ENCODE measurements at places on chromosomes 13 and 19. TPM values are rescaled to one million over a fixed set of nuclear protein-coding genes. Genes with fewer than 3 reads are reported as not detected.

- no peak overlapping the region for H3K27ac ChIP-seq
- peaks cover 8% of the 10 kb centered on the region for H3K27me3 ChIP-seq
- DNase-seq: no peak
- no peak overlapping the region for H3K4me3 ChIP-seq
- no peaks in the 10 kb centered on the region for H3K4me1 ChIP-seq
Measured at GRCh38 chr13:43195551-43195950, 172.2 kb downstream of the DNAJC15 start.

- no peaks in the 10 kb centered on the region for H3K4me1 ChIP-seq
- H3K4me3 ChIP-seq: no peak overlapping the region
- H3K36me3 ChIP-seq: no peaks in the 10 kb centered on the region
- no peak for DNase-seq
Measured at GRCh38 chr13:111861766-111862366, 205.1 kb upstream of the SOX1 start.

DNA sequence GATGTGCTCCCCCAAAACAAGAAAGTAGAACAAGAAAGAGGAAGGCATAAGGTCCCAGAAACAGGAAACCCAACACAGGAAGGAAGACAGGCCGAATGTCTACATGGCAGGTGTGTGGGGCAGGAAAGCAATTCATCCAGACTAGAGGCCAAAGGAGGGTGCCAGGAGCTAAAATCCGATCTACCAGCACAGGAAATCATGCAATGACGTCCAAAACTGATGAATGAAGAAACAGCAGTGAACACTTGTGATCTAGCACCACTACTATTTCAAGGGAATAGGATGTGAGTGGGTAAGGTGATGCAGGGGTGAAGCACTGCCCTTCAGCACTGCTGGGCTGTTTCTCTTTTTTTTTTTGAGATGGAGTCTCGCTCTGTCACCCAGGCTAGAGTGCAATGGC lies 59.1 kb downstream of the DOCK9 start:
- H3K4me1 ChIP-seq: peaks cover 7% of the 10 kb centered on the region
- H3K27ac ChIP-seq: no peak overlapping the region
- no peak overlapping the region for H3K4me3 ChIP-seq
- H3K36me3 ChIP-seq: peaks cover 26% of the 10 kb centered on the region

The FSD1 gene
- total RNA-seq: 1.0 TPM

GRCh38 chr19:48842789-48843162 lies 6.5 kb upstream of the HSD17B14 start:
- H3K27ac ChIP-seq: no peak overlapping the region
- peak; percentile 67 for DNase-seq
- no peak overlapping the region for H3K4me3 ChIP-seq
- H3K4me1 ChIP-seq: no peaks in the 10 kb centered on the region
- H3K36me3 ChIP-seq: no peaks in the 10 kb centered on the region

GRCh38 chr13:84487752-84488151 lies 605.5 kb upstream of the SLITRK1 start:
- no peaks in the 10 kb centered on the region for H3K36me3 ChIP-seq
- no peaks in the 10 kb centered on the region for H3K27me3 ChIP-seq
- no peaks in the 10 kb centered on the region for H3K4me1 ChIP-seq
- no peak overlapping the region for H3K4me3 ChIP-seq
- H3K27ac ChIP-seq: no peak overlapping the region

GRCh38 chr19:55437410-55437809 lies 5.7 kb downstream of the SHISA7 start:
- H3K4me1 ChIP-seq: peaks cover 19% of the 10 kb centered on the region
- no peak overlapping the region for H3K4me3 ChIP-seq
- H3K27me3 ChIP-seq: peaks cover 19% of the 10 kb centered on the region
- no peak overlapping the region for H3K27ac ChIP-seq
- no peak for DNase-seq

DNA sequence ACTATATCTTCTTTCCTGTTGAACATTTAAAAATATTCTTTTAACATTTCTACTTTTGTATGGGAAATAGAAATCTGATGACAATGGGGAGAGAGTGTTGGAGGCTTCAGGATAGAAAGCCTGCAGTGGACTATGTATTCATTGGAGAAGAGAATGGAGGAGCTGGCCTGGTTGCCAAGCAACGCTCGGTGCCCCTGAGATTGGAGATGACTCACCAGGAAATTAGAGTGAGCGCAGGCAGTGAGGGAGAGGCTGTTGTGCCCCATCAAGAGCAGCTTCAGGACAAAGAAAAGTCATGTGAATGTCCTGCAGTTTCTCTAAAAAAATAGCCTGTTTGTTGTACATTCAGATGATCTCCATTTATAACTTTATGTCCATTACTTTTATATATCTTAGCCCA lies 48.7 kb upstream of the ZNF835 start:
- H3K27ac ChIP-seq: no peak overlapping the region
- no peaks in the 10 kb centered on the region for H3K27me3 ChIP-seq
- H3K36me3 ChIP-seq: no peaks in the 10 kb centered on the region
- DNase-seq: no peak
- no peaks in the 10 kb centered on the region for H3K4me1 ChIP-seq

DNA sequence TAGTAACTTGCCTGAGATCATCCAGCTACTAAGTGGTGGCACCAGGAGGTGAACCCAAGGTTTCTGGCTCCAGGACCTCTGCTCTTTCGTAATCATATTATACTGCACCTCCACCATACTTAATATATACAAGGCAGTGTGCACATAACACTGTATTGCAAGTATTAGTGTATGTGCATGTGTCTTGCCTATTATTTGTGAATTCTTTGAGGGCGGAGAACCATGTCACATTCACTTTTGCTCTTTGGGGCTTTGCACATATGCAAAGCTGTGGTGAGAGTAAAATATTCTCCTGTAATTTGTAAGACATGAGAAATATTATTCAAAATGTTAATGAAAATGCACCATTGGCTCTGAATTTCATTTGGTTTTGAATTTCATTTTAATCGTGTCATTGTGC lies 78.6 kb downstream of the DGKH start:
- H3K27ac ChIP-seq: no peak overlapping the region
- peaks cover 34% of the 10 kb centered on the region for H3K36me3 ChIP-seq
- no peak overlapping the region for H3K4me3 ChIP-seq
- H3K27me3 ChIP-seq: no peaks in the 10 kb centered on the region

DNA sequence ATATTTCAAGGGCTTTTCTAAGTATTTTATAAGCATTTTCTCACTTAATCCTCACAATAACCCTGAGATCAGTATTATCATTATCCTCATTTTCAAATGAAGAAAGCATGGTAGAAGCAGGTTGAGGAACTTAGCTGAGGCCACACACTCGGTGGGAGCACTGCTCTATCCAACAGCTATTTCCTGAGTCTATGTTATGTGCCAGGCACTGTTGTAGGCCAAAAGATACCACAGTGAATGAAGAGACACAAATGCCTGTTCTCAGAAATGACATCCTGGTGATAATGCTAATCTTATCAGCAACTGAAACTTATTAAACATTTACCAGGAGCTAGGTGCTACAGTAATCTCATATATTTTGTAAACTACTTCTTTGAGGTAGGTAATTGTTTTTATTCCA lies 553.9 kb upstream of the ARGLU1 start:
- DNase-seq: no peak
- no peaks in the 10 kb centered on the region for H3K27me3 ChIP-seq
- no peaks in the 10 kb centered on the region for H3K36me3 ChIP-seq
- H3K4me3 ChIP-seq: no peak overlapping the region
- no peaks in the 10 kb centered on the region for H3K4me1 ChIP-seq
- H3K27ac ChIP-seq: no peak overlapping the region

GRCh38 chr13:29846475-29847256 lies 3.8 kb downstream of the UBL3 start:
- H3K27ac ChIP-seq: peak overlapping the region; percentile 95
- H3K27me3 ChIP-seq: no peaks in the 10 kb centered on the region
- peaks cover 50% of the 10 kb centered on the region for H3K4me1 ChIP-seq
- no peaks in the 10 kb centered on the region for H3K36me3 ChIP-seq
- H3K4me3 ChIP-seq: peak overlapping the region; percentile 93

GRCh38 chr13:19643652-19644051 lies 10.2 kb downstream of the MPHOSPH8 start:
- no peaks in the 10 kb centered on the region for H3K27me3 ChIP-seq
- peaks cover 65% of the 10 kb centered on the region for H3K36me3 ChIP-seq
- no peak overlapping the region for H3K4me3 ChIP-seq
- no peak for DNase-seq

- H3K27ac ChIP-seq: no peak overlapping the region
- no peak overlapping the region for H3K4me3 ChIP-seq
- no peaks in the 10 kb centered on the region for H3K27me3 ChIP-seq
- no peaks in the 10 kb centered on the region for H3K4me1 ChIP-seq
- H3K36me3 ChIP-seq: no peaks in the 10 kb centered on the region
- no peak for DNase-seq
Measured at GRCh38 chr13:86684402-86684801, 885.2 kb upstream of the SLITRK6 start.

DNA sequence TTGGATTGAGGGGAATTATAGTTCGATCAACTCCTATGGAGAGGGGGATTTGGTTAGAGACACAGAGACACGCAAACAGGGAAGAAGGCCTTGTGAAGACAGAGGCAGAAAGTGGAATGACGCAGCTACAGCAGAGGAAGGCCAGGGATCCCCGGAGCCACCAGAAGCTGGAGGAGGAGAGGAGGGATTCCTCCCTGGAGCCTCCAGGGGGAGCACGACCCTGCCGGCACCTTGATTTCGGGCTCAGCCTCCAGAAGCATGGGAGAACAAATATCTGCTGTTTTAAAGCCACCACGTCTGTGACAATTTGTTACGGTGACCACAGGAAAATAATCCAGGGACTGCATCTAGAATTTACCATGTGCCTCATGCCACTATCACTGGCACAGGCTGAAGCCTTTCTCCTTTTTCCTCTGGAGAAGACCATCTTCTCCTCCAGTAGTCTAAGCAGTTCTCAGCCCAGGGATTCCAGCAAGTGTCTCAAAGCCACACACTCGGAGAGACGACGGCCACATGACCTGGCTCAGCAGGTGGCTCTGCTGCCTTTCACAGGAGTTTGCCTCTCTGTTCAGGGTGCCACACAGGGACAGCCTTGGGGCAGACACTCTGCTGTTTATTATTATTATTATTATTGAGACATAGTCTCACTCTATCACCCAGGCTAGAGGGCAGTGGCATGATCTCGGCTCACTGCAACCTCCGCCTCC lies 39.9 kb upstream of the CCNE1 start:
- no peak for DNase-seq
- no peak overlapping the region for H3K27ac ChIP-seq
- H3K36me3 ChIP-seq: no peaks in the 10 kb centered on the region
- H3K27me3 ChIP-seq: no peaks in the 10 kb centered on the region
- no peak overlapping the region for H3K4me3 ChIP-seq

GRCh38 chr13:95955255-95955654 lies 97.9 kb downstream of the UGGT2 start:
- no peaks in the 10 kb centered on the region for H3K36me3 ChIP-seq
- H3K27ac ChIP-seq: no peak overlapping the region
- H3K27me3 ChIP-seq: no peaks in the 10 kb centered on the region
- no peak overlapping the region for H3K4me3 ChIP-seq

- no peak overlapping the region for H3K27ac ChIP-seq
- H3K36me3 ChIP-seq: no peaks in the 10 kb centered on the region
- H3K4me1 ChIP-seq: no peaks in the 10 kb centered on the region
- no peaks in the 10 kb centered on the region for H3K27me3 ChIP-seq
Measured at GRCh38 chr19:56347163-56347778, 32.6 kb upstream of the ZSCAN5A start.

All from CD4-positive, CD25-positive, alpha-beta regulatory T cell (primary cell).